KBM-7 (cell line): ENCODE measurements at places on chromosomes 1 and 21.

DNA sequence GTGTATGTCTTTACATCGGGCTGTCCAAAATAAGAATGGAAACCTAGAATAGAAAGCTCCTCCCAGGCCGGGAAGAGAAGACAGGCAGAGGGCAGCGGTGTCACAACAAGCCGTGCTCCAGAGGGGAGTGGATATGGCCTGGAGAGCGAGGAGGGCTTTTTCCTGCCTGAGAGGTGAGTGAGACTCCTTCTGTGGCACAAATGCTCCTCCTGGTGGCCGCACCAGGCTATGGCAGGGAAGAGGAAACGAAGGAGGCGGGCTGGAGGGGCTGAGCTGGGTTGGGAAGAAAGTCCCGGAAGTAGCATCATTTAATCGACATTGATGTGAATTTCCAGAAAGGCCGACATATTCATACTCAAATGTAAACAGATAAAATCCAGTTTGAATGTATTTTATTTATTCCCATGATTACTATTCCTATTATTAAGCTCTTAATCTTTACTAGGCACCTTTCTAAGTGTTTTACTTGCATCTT is 54.7 kb downstream of the MEF2D start:
- DNase-seq = peak; percentile 94

DNA sequence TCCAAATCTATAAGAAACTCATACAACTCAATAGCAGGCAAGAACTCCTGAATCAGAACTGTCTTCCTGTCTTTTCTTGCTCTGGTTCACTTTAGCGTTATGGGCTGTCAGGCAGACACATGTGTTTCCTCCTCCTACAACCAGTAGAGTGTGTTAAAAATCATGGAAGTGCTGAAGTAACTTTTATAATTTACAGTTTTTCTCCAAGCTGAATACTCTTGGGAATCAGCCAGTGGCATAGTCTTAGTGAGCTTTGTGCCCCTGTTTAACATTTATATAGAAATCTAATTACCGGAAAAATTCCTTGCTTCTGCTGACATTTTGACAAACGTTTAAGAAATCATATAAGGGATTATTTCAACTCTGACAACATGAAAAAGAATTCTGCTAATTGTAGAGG is 113.1 kb upstream of the RGS18 start:
- peak; percentile 62 for DNase-seq

DNA sequence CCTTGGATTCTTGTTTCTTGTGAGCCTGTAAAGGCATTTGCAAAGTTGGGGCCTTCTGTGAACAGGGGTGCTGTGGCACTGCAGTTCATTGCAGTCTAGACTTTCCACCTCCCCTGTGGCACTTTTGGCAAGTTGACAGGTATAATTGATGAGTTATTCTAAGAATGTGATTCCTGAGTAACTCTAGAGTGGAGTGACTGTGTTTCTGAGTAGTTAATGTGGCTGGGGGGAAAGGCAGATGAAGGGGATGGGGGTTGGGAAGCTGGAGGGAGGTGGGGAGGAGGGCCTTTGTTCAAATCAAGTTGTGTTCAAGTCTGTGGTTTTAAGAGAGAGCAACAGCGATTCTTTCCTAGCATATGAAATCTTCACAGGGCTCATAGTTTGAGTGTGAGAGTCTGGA is 32.9 kb downstream of the PBX1 start:
- DNase-seq = no peak

GRCh38 chr1:166902279-166902678 is 26.2 kb upstream of the TADA1 start:
- DNase-seq = peak; percentile 89

- DNase-seq = no peak
Measured at GRCh38 chr1:112502826-112503225, 5.9 kb upstream of the WNT2B start.

DNA sequence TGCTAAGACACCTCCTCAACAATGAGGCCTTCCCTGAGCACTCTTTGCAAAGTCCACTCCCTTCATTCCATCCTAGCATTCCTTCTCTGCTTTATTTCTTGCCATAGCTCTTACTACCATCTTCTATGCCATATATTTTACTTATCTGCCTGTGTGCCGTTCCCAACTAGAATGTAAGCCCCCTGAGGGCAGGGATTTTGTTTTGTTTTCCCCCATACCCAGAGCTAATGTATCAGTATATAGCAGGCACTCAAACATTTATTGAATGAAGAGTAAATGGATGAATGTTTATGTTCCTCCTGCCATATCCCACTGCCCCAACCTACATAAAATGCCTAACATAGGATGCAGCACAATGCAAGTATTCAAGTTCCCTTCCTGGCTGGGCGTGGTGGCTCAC is 14.9 kb upstream of the PPP1R15B start:
- no peak for DNase-seq

- no peak for DNase-seq
Measured at GRCh38 chr21:35014302-35015041, 34.6 kb downstream of the RUNX1 start.

DNA sequence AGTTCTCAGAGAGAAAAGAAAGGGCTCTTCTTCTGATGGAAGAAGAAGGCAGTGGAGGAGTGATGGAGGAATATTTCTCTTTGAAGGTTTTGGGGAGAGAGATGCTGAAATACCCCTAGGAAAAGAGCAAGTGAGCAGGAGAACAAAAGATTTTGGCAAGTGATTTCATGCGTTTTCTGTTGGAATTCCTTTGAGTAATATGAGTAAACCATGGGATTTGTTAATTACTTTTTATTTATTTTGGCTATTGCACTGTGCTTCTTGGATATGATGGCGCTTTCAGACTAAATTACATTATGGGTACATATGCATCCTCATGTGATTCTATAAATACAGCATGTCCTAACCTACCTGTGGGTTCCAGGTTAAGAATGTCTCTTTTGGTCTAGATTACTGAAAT is 210.1 kb upstream of the PTGFR start:
- no peak for DNase-seq

DNA sequence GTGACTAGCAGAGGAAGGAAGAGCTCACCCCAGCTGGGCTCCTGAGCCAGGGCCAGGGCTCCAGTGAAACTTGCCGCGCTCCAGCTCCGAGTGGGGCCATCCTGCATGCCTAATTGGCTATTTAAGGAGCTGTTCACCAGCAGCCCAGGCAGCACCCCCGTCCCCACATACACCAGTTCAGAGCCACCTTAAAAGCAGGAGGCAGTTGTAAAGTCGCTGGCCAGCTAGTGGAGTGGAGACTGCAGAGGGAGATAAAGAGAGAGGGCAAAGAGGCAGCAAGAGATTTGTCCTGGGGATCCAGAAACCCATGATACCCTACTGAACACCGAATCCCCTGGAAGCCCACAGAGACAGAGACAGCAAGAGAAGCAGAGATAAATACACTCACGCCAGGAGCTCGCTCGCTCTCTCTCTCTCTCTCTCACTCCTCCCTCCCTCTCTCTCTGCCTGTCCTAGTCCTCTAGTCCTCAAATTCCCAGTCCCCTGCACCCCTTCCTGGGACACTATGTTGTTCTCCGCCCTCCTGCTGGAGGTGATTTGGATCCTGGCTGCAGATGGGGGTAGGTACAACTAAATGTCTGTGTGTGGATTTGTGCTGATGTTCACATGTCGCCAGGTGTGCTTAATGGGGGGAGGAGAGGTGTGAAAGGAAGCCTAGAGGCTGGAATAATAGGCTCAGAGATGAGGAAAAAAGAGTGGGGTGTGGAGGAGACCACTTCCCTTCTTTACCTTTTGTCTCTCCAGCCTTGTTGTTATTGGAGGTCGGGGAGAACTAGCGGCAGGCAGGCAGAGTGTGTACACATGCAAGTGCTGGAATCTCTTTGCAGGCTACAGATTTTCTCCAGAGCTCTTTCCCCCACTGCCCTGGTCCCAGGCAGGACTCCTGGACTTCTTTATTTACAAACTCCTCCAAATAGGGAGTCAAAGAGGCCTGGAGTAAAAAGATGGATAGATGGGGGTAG is at the start of gene CA14:
TSS of gene CA14 (plus strand) at position 151 of the 962 bp plus-strand sequence. CDS start at position 506, 355 bp downstream.
- DNase-seq = no peak

GRCh38 chr21:36188081-36188681 is 31.6 kb downstream of the DOP1B start:
- DNase-seq = no peak

- peak; percentile 7 for DNase-seq
Measured at GRCh38 chr1:115545791-115546733, 95.7 kb upstream of the VANGL1 start.

- DNase-seq = no peak
Measured at GRCh38 chr1:44227211-44227610, 13.9 kb downstream of the DMAP1 start.

DNA sequence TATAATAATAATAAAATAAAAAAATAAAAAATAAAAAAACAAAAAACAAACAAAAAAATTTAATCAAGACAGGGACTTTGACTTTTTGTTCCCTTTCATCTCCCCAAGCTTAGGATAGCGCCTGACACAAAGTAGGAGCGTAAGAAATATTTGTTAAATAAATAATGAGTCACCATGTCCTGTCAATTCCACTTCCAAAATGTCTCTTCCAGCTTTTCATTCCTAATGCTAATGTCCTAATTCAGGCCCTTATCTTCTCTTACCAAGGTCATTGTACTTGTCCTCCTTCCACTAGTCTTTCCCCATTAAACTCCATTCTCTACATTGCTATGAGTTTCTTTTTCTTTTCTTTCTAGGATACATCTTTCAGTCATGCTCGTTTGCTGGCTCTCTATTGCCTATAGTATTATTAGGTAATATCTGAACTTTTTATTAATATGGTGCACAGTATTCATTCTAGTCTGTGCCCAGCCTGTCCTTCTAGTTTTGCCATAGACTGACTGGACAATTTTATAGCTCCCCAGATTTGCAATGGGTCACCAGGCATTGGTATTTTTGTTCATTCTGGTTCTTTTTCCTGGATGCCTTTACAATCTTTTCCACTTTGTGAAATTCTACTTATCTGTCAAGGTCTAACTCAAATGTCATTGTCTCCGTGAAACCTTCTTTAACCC is 11.4 kb downstream of the NEXN start:
- DNase-seq = no peak

- DNase-seq = no peak
Measured at GRCh38 chr1:23977854-23978191, 2.3 kb downstream of the SRSF10 start.

- no peak for DNase-seq
Measured at GRCh38 chr21:39799178-39799577, 54.2 kb downstream of the IGSF5 start.

DNA sequence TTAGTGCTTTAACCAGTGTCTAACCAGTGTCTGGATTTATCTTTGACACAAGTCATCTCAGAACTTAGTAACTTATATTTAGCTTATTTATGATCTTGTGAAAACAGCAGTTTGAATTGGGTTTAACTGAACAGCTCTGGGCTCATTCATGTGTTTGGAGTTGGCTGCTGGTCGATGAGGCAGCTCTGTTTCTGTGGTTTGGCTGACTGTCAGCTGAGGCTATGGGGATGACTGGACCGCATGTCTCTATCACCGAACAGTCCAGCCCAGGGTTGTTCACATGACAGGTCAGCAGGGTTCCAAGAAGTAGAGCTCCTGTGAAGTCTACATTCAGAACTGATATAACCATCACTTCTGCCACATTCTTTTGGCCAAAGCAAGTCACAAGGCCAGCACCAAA is 29.1 kb upstream of the C21orf91 start:
- no peak for DNase-seq

- DNase-seq = peak; percentile 22
Measured at GRCh38 chr1:186575348-186575747, 104.9 kb downstream of the PTGS2 start.

DNA sequence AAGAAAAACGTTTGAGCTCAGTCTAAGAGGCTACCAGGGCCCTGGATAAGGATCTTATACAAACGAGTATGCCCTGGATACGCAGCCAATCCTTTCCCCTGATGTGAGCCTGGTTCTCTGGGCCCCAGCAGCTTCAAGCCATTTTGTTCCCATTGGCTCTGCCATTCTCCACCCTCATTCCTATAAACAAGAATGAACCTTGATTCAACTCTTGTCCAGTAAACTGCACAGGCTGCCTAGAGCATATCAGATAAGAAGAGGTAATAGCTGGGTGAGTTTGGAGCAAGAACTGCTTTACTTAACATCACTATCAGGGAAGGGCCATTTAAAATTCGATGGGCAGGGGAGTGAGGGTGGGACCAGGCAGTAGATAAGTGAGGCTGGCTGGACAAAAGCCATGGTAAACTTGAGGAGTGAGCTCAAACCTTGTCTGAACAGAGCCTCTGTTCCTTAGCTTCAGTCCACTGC is 11.3 kb downstream of the BTG2 start:
- no peak for DNase-seq

DNA sequence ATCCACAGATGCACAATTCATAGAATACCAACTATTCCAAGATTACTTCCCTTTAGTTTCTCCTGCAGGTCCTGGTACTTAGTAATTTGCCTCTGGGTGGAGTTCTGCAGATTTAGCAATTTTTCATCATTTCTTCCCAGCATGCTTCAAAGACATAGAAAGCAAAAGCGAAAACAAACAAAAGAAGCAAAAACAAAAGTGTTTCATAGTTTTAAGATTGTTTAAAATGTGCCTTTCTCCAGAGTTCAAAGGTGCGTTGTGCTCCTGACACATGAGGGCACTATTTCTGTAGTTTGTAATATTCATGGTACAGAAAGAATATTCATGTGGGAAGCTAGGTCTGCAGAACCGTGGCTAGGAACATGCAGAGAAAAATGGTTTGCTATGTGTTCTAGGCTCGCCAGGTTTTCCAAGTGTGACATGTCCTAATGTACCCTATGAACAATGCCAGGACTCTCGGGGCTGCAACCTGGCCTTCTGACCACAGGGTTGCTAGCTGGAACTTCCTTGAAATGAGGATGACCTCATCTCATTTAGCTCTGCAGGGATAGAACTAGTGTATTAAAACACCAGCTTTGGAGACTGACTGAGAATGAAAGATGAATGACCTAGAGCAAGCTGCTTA is 30.0 kb upstream of the RCSD1 start:
- peak; percentile 72 for DNase-seq

- DNase-seq = no peak
Measured at GRCh38 chr1:220786337-220787068, at the start of gene MTARC1. Gene MTARC1 (plus strand): TSS chr1:220786913. CDS start chr1:220786945, 32 bp downstream.

DNA sequence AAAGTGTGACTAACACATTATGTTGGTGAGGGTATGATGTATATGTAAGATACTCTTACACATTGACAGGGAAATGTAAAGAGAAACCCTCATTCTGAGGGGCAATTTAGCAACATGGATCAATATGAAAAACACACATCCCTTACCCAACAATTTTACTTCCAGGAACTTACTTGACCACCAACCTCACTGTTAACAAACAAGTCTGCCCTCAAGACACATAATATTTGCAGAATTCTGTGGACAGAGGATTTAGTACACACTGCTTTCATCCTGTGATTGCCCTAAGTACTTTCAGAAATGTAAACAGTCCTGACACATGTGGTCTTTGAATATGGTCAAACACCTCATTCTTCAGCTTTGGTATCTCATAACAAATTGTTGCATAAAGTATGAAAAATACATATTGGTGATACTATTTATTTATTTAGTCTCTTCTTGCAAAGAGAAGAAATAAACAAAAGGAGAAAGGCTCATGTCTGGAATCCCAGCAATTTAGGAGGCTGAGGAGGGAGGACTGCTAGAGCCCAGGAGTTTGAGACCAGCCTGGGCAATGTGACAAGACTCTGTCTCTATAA is 6.9 kb downstream of the USP48 start:
- no peak for DNase-seq

- DNase-seq = no peak
Measured at GRCh38 chr1:218200979-218201378, 84.1 kb upstream of the RRP15 start.
